Pancreas (tissue), 10 donors: ENCODE measurements at places on chromosomes 7 and 10.

GRCh38 chr10:79443338-79444198, 1.9 kb downstream of the ZCCHC24 start:
- no peak overlapping the region for H3K27ac ChIP-seq
- H3K4me3 ChIP-seq, result peak overlapping the region; percentile 86
- DNase-seq, result no peak
- H3K27me3 ChIP-seq, result no peaks in the 10 kb centered on the region
- no peaks in the 10 kb centered on the region for H3K36me3 ChIP-seq

DNA sequence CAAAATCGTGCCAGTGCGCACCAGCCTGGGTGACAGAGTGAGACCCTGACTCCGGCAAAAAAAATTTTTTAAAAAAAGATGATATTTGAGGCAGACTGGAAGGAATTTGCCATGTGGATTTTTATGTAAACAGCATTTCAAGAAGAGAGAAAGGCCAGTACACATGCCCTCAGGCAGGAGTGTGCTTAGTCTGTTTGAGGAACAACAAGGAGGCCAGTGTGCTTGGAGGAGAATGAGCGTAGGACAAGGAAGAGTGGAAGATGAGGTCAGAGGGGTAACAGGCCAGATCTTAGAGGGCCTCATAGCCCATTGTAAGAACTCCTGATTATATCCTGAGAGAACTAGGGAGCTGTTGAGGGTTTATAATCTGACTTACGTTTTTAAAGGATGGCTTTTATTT, 17.2 kb upstream of the STRIP2 start:
- no peaks in the 10 kb centered on the region for H3K36me3 ChIP-seq
- no peaks in the 10 kb centered on the region for H3K27me3 ChIP-seq
- H3K4me1 ChIP-seq, result peaks cover 4% of the 10 kb centered on the region
- DNase-seq, result no peak
- H3K4me3 ChIP-seq, result no peak overlapping the region

DNA sequence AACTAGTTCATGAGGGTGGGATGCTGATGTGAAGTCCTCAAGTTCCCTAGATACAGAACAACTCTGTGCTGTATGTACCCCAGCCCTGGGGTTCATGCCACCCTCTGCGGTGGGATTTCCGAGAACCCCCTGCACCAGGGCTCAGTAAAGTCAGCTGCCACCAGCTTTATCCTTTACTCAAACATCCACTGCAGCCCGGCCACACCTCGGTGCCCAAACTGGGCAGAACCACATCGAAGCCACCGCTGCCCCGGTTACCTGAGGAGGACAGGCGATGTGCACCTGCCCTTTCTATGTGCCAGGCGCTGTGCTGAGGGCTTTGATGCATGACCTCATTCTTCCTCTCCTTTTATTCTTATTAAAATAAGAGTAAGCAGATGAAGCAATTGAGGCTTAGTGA, 9.9 kb upstream of the CALML5 start:
- peaks cover 13% of the 10 kb centered on the region for H3K4me1 ChIP-seq
- H3K4me3 ChIP-seq, result no peak overlapping the region
- H3K36me3 ChIP-seq, result no peaks in the 10 kb centered on the region
- H3K27ac ChIP-seq, result no peak overlapping the region
- no peaks in the 10 kb centered on the region for H3K27me3 ChIP-seq

DNA sequence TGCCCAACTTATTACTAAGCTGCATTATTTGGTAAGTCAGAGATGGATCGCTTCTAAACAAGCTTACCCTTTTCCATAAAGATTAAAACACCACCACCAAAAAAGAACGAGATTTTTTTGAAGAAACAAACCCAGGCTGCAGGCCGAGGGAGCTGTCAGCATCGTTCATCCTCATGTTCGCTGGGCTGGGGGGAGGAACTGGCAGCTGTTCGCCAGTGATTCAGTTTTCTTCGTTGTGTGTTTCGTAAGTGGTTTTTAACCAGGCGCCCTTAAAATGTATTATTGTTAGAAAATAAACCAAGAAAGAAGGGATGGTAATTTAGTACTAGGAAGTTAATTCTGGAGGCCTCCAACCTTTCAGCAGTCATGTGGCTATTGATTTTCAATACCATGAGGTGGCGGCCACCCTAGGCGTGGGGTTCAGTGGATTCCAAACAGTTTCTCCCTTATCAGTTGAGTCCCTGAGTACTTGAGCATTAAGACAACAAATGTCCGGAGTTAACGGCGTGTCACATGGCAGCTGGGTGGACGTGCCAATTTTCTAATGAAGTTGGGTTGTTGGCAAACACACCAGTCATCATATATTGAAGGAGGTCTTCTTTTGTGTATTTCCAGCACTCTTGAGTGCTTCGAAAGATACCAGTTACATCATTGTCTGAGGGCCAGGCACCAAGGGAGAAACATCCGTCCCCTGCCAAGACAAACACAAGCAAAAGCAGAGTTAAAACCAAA, 173.2 kb downstream of the EBF3 start:
- H3K36me3 ChIP-seq, result no peaks in the 10 kb centered on the region
- H3K4me3 ChIP-seq, result no peak overlapping the region
- no peak for DNase-seq
- H3K27me3 ChIP-seq, result no peaks in the 10 kb centered on the region
- H3K27ac ChIP-seq, result no peak overlapping the region

- H3K4me1 ChIP-seq, result no peaks in the 10 kb centered on the region
- H3K27me3 ChIP-seq, result no peaks in the 10 kb centered on the region
Observed at GRCh38 chr7:41994746-41995110, 242.3 kb downstream of the GLI3 start.

- no peaks in the 10 kb centered on the region for H3K36me3 ChIP-seq
- no peak overlapping the region for H3K27ac ChIP-seq
Observed at GRCh38 chr7:469563-469961, 50.1 kb downstream of the PDGFA start.

DNA sequence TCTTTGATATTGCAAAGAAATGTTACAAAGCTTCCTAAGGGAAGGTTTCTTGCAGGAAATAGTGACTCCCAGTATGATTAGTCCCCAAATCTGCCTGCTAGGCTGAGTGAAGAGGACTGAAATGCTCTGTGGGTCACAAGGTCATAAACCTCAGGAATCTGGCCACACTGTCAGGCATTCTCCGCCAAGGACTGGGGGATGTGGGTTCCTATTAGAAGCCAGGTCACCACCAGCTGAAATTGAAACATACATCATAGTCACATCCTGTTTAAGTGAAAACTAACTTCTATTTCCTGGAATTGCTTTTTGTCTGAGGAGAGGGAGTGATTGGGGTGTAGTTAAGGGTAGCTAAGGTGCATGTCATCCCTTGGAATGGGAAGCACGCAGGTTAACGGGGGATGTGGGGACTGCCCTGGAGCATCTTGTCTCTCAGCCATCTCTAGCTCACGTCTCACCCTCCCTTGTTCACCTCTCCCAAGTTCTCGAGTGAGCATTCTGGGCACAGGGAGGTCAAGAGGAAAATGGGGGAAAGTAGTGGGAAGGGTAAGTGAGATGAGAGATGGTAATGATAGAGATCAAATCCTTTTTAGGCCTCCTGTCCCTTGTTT, 12.0 kb upstream of the GSAP start:
- no peak overlapping the region for H3K27ac ChIP-seq
- H3K27me3 ChIP-seq, result no peaks in the 10 kb centered on the region
- no peaks in the 10 kb centered on the region for H3K36me3 ChIP-seq
- DNase-seq, result no peak

DNA sequence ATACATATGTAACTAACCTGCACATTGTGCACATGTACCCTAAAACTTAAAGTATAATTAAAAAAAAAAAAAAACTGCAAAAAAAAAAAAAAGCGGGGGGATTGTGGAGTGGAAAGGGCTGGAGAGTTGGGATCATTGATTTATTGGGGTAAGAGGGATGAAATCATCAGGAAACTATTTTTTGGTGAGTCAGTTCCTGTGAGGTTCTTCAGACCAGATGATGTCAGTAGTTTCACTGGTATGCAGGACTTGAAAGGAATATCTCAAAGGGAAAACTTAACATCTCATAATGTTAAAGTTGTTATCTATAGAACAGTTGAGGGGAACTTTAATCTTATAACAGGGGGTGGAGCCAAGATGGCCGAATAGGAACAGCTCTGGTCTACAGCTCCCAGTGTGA, 32.6 kb upstream of the TECTB start:
- H3K4me3 ChIP-seq, result no peak overlapping the region
- DNase-seq, result no peak
- H3K27ac ChIP-seq, result no peak overlapping the region
- H3K27me3 ChIP-seq, result no peaks in the 10 kb centered on the region

DNA sequence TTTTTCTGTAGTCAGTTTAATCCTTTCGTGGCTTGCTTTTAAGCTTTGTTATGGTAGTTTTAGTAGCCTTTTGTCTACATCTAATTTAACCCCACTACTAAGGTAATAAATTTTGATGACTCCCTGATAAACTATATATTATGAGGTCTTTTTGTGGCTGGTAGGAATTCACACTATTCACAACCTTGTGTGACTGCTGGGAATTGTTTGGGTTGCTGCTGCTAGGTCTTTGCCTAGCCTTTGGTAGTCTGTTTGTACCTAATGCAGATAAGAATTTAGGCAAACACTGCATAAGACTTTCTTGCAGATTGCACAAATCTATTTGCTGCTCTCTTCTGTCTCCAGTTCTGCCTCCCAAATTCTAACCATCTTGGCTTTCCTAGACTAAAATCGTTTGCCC, 58.3 kb downstream of the SHOC2 start:
- no peak overlapping the region for H3K27ac ChIP-seq
- H3K4me3 ChIP-seq, result no peak overlapping the region
- no peak for DNase-seq
- H3K4me1 ChIP-seq, result peaks cover 3% of the 10 kb centered on the region
- H3K36me3 ChIP-seq, result no peaks in the 10 kb centered on the region

DNA sequence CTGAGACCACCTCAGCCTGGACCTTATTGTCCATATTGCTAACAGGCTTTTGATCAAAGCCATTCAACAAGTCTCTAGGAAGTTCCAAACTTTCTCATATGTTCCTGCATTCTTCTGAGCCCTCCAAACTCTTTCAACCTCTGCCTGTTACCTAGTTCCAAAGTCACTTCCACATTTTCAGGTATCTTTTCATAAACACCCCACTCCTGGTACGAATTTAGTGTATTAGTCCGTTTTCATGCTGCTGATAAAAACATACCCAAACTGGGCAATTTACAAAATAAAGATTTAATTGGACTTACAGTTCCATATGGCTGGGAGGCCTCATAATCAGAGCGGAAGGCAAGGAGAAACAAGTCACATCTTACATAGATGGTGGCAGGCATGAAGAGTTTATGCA, 836.8 kb downstream of the SORCS1 start:
- H3K27me3 ChIP-seq, result no peaks in the 10 kb centered on the region
- DNase-seq, result no peak
- no peaks in the 10 kb centered on the region for H3K36me3 ChIP-seq
- no peak overlapping the region for H3K4me3 ChIP-seq

GRCh38 chr7:81053623-81054022, 134.8 kb upstream of the SEMA3C start:
- H3K4me1 ChIP-seq, result no peaks in the 10 kb centered on the region
- H3K27me3 ChIP-seq, result no peaks in the 10 kb centered on the region
- H3K36me3 ChIP-seq, result no peaks in the 10 kb centered on the region
- DNase-seq, result no peak
- no peak overlapping the region for H3K4me3 ChIP-seq

DNA sequence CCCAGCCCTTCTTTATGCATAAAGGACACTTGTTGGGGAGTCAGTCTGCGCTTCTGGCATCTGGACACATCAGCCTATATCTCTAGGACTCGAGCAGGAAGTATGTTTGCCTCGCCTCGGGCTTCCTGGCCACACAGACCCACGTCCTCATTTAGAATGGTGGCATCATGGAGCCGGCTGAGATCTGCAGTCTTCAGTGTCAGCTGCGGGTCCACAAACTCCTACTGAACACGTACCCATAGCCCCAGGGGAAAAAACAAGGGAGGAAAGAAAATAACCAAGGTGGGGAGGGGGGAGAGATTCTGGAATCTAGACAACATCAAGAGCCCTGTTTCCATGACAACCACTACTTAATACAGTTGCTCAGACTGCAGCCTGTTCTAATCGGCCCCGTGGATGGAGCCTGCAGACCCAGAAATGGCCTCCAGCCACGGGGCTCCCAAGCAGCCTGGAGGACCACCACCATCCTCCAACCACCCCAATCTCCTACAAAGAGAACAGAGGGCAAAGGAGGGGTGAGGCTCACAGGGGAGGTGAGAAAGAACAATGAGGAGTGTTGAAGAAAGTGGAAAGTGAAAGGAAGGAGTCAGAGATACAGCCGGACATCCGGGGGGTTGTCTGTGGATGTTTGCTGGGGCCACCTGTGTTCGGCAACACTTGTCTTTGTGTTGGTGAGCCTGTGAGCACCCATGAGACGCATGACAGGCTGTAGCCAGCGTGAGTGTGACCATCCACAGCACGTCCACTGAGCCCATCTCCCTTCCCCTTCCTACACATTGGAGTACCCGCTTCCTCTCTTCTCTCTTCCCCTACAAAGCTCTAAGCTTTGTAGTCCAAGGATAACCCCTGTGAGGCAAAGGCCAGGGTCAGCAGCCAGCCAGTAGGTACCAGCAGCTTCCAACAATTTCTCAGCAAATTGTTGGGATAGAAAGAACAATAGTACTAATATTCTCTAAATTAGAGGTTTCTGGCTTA, 141.0 kb downstream of the PLXNA4 start:
- H3K4me1 ChIP-seq, result no peaks in the 10 kb centered on the region
- DNase-seq, result no peak
- no peaks in the 10 kb centered on the region for H3K36me3 ChIP-seq
- no peak overlapping the region for H3K4me3 ChIP-seq
- H3K27me3 ChIP-seq, result no peaks in the 10 kb centered on the region
- no peak overlapping the region for H3K27ac ChIP-seq

GRCh38 chr7:124071843-124072242, 39.0 kb upstream of the TMEM229A start:
- H3K4me3 ChIP-seq, result no peak overlapping the region
- DNase-seq, result no peak
- no peaks in the 10 kb centered on the region for H3K36me3 ChIP-seq
- H3K27me3 ChIP-seq, result no peaks in the 10 kb centered on the region
- no peak overlapping the region for H3K27ac ChIP-seq
- H3K4me1 ChIP-seq, result no peaks in the 10 kb centered on the region

DNA sequence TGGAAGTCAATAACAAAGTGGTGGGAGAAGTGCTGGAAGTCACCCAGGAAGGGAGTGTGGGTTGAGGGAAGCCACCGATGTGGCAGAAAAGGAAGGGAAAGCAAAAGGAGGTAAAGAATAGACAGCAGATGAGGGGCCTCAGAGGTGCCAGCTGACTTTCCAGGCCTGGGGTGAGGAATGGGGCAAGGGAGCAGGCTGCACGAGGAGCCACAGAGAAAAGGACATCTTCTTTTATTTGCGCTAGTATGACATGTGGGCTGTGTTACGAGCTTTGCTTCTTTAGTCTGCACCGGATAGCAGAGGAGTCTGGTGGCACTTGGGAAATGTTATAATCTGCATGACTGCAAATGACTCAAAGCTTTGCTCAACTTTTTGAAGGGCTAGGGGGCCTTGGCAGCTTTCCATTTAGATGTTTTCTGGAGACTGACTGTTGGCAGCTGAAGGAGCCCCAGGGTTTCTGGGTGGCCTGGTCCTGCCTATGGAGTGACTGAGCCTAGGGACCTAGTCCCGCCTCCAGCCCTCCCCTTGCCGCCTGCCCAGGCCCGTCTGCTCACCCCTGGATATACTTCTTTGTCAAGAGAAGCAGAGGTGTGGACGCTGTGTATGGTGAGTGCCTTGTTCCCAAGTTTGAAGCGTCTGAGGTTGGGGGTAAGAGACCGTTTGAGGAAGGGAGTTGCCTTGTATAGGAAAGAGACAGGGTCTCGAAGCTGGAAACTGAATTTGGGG, 5.1 kb downstream of the PRXL2A start:
- H3K36me3 ChIP-seq, result no peaks in the 10 kb centered on the region
- H3K27ac ChIP-seq, result no peak overlapping the region
- H3K4me1 ChIP-seq, result peaks cover 14% of the 10 kb centered on the region
